Lower leg skin (tissue), 4 donors: ENCODE measurements at places on chromosomes 2 and 18.

GRCh38 chr2:219459460-219460311 lies 25.0 kb downstream of the SPEG start:
- DNase-seq, result no peak

- no peak for DNase-seq
Measured at GRCh38 chr2:109247340-109247739, 118.3 kb downstream of the SH3RF3 start.

GRCh38 chr2:175234153-175234552 lies 52.6 kb upstream of the ATP5MC3 start:
- DNase-seq, result no peak

DNA sequence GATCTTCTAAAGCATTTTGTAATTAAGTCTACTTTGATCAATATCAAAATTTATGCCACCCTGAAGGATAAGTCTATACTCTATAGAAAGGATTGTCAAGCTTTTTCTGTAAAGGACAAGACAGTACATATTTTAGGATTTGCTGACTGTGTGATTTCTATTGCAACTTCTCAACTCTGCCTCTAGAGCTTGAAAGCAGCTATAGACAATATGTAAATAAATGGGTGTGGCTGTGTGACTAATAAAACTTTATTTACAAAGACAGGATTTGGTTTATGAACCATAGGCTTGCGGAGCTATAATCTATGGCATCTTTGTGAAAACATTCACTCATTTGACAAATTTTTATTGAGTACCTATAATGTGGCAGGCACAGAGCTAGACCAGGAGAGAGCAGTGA lies 18.4 kb downstream of the UPP2 start:
- DNase-seq, result no peak

- DNase-seq, result peak; percentile 51
Measured at GRCh38 chr18:31101183-31102024, 817 bp downstream of the DSC2 start.

DNA sequence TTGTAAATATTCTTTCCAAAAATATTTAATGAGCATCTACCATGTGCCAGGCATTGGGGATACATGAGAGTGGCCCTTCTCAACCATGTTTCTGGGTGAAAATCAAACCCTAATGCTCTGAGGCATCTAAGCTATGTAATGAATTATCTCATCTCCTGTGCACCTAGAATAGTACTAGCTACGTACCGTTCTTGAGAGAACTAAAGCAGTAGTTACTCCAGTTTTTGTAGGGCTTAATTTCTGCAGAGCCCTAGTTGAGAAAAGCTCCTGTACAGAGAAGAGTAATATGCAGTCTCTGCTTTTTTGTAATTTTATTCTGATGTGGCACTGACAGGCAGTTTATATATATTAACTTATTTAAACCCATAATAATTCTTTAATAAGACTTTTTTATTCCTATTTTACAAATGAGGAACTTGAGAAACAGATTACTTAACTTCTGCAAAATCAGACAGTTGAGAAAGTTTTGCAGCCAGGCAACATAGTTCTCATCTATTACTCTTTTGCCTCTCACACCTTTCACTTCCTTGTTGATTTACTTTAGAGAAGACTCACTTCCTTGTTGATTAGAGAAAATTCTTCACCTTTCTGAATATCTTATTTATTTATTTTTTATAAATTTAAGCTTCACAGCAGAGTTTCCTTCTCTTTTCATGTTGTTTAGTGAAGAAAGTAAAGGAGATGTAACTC lies 3.1 kb downstream of the SPOPL start:
- DNase-seq, result no peak

DNA sequence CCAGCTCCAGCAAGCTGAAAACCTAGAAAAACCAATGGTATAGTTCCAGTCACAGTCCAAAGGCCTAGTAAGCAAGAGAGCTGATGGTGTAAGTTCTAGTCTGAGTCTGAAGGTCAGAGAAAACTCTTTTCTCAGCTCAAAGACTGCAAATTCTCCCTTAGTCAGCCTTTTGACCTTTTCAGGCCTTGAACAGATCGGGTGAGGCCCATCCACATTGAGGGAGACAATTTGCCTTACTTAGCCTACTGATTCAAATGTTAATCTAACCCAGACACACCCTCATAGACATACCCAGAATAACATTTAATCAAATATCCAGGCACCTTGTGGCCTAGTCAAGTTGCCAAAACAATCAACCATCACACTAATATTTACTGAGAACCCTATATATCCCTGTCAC lies 110.8 kb upstream of the KCNJ3 start:
- DNase-seq, result no peak

- DNase-seq, result peak; percentile 93
Measured at GRCh38 chr2:11498543-11499034, 32.6 kb upstream of the E2F6 start.

GRCh38 chr18:22031611-22032010 lies 137.8 kb upstream of the GATA6 start:
- DNase-seq, result no peak

GRCh38 chr18:4125224-4125623 lies 329.9 kb downstream of the DLGAP1 start:
- no peak for DNase-seq

DNA sequence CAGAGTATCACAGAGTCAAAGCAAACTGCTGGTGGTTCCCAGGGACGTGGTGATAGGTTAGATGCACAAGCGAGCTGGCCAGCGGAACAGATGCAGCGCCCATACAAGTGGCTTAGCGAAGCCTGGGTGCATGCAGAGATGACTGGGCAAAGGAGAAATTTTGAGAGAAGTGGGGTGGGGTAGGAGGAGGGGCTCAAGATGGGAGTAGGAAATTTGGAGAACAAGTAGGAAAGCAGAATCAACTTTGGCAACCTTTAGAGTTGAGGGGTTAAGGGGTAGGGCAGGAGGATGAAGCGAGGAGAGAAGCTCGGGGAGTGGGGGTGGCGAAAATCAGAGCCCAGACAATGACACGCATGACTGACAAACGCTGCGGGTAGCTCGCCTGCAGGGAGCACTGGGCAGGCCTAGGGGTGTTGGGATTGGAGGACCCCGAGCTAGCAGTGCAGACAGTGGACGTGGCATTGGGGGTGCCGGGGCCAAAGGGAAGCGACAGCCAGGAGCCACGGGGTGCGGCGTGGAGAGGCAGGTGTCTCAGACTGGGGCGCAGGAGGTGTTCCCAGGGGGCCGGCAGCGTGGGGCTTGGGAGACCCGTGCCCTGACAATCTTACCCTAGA lies 431 bp downstream of the FAM98A start:
- peak; percentile 22 for DNase-seq

- no peak for DNase-seq
Measured at GRCh38 chr18:3044931-3045698, 32.2 kb upstream of the LPIN2 start.

DNA sequence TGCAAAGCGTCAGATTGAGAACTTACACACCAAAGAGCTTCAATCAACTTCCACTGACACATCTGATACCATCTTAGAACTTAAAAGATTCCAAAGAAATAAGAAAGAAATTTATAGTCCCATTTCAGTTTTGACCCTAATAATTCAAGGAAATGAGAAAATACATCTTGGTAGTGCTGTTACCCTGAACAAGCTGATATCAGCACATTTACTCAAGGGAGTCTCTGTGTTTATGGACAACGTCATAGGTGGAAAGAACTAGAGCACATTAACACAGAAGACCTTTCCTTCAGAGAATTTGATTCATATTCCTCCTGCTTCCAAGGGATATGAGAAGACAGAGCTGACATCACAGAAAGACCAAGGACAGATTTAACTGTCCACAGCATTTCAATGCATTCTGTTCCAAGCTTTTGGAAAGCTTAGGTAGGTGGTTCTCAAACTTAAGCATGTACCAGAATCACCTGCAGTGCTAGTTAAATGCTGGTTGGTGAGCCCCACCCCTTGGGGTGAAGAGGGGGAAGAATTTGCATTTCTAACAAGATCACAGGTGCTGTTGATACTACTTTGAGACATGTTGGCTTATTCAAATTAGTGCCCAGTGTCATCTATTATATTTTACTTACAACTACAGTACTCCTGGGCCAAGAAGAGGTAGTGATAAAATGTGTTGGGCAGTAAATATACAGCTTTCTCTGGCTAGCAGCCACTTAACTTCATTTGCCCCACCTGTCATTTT lies 59.8 kb downstream of the LDAH start:
- no peak for DNase-seq

DNA sequence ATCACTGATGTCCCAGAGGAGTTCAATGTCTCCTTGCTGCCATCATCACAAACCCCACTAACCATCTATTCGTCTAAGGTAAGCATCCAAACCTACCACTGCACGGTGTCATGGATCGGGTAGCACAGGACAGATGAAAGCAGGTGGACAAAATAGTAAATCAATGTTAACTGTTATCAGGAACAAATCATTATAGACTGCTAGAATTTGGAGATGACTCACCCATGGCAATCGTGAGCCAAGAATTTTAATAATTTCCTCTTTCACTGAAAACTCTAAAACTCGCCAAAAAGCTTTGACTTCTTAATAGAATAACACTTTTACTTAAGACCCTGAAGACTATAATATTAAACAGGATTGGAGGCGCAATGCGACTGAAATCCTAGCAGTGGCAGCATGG lies 33.7 kb upstream of the BZW1 start:
- DNase-seq, result no peak
